IgD-negative memory B cell (primary cell): ENCODE measurements at places on chromosomes 7 and 10. TPM values are rescaled to one million over a fixed set of nuclear protein-coding genes. Genes with fewer than 3 reads are reported as not detected.

Gene EPDR1
- 0.63 TPM for polyA plus RNA-seq

Gene SPDYE2
- polyA plus RNA-seq = 1.2 TPM

Gene EFCAB10
- not detected for polyA plus RNA-seq

Gene CC2D2B
- polyA plus RNA-seq = 0.28 TPM

Gene HTR5A
- not detected for polyA plus RNA-seq

Gene SOSTDC1
- not detected for polyA plus RNA-seq

Gene CNNM1
- polyA plus RNA-seq = not detected

Gene FRAT2
- 7.3 TPM for polyA plus RNA-seq

Gene ZPBP
- polyA plus RNA-seq = not detected

Gene TAS2R41
- not detected for polyA plus RNA-seq

Gene CDH23
- polyA plus RNA-seq = not detected

Gene PDZD7
- not detected for polyA plus RNA-seq

Gene SFR1
- polyA plus RNA-seq = 12.4 TPM

Gene FFAR4
- not detected for polyA plus RNA-seq

Gene EPO
- not detected for polyA plus RNA-seq

Gene HKDC1
- 0.43 TPM for polyA plus RNA-seq

Gene CFAP43
- polyA plus RNA-seq = not detected

Gene CALHM1
- 1.4 TPM for polyA plus RNA-seq

Gene AGMO
- polyA plus RNA-seq = not detected

Gene MOGAT3
- polyA plus RNA-seq = not detected

Gene AKR1B15
- polyA plus RNA-seq = not detected

Gene CABCOCO1
- polyA plus RNA-seq = not detected

Gene MMP21
- polyA plus RNA-seq = not detected

Gene COL1A2
- polyA plus RNA-seq = not detected

Gene GTF2I
- polyA plus RNA-seq = 81.5 TPM

Gene C10orf88
- 5.3 TPM for polyA plus RNA-seq

Gene KCNMA1
- 5.5 TPM for polyA plus RNA-seq

Gene WNT2
- not detected for polyA plus RNA-seq

Gene HABP2
- not detected for polyA plus RNA-seq

Gene DGKI
- not detected for polyA plus RNA-seq

Gene PGAM2
- not detected for polyA plus RNA-seq
